NCI-H1092 (cell line): ENCODE measurements at places on chromosomes 11 and 22.
A peak's percentile ranks its signal among the peaks of the same experiment; 100 is the strongest.

- no peak for DNase-seq
These were observed 132.1 kb upstream of the LDLRAD3 start for GRCh38 chr11:35811783-35812182.

DNA sequence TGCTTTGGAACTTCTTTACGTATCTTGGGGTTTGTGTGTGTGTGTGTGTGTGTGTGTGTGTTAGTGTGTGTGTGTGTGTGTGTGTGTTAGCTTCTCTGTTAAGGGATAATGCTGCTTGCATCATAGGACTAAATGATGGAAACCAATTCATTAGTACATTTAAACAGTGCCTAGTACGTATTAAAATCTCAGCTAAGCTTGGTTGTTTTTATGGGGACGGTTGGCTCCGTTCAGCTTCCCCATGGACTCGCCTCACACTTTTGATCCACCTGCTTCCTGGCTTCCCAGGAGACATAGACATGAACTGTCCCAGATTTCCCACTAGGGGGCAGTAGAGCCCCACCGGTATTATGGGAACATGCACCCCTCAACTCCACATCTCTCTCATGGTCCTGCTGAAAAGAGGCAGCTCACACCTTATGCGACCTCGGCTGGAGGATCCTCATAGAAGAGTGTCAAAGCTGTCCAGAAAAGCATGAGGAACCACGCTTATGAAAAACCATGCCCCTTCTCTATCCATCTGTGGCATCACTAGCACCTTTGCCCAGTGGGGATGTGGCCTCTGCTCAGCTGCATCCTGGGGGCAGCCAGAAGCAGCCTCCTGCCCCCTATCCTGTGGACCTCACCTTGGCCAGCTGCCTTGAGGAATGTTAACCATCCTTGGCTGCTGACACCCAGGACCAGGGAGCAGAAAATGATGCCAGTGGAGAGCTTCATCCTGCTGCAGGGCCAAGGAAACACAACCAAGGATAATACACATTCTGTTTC, 9.7 kb upstream of the SAAL1 start:
- peak; percentile 55 for DNase-seq

- no peak for DNase-seq
These were observed 16.4 kb upstream of the CCDC34 start for GRCh38 chr11:27379449-27379848.

GRCh38 chr11:44383246-44383645, 73.3 kb upstream of the ALX4 start:
- no peak for DNase-seq

DNA sequence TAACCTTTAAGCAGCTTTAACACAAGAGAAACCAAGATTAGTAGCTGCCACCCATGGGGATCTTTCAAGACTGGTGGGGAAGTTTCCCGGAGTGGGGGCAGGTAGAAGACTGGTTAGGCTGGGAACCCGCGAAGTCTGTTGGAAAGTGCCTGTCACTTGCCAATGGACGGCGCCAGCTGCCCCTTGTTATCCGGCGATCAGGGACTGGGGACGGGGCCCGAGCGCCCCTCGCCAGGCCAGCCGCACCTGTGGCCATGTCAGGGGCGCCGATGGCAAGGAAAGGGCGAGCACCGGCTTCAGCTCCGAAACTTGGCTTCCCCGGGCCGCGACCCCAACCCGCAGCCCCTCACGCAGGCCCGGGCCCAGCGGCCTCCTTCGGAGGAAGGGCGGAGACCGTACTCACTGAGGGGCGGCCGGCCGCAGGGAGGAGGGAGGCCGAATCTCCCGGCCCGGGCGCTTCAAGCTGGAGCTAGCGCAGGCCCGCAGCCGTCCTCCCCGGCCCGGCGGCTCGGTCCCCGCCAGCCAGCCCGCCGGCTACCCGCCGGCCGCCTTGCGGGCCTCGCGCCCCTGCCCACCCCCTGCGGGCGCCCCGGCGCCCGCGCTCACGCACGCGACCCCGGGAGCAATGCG, 539 bp downstream of the EIF4ENIF1 start:
- peak; percentile 4 for DNase-seq

DNA sequence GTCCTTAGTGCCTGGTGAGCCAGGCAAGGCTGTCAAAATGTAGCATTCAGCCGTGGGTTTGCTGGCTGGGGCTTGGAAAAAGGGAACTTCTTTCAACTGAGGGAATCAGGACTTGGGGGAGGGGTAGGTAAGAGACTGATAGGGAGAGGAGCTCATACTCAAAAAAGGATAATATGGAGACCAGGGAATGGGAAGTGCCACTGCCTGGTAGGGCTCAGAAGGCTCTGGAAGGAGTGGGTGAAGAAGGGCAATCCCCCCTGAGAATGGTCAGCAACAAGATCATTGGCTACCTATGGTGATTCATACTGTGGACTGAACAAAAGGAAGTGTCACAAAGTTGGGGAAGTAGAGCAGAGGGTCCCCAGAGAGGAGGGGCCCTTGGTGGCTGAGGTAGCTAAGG, 1.9 kb downstream of the CNGA4 start:
- DNase-seq: no peak

DNA sequence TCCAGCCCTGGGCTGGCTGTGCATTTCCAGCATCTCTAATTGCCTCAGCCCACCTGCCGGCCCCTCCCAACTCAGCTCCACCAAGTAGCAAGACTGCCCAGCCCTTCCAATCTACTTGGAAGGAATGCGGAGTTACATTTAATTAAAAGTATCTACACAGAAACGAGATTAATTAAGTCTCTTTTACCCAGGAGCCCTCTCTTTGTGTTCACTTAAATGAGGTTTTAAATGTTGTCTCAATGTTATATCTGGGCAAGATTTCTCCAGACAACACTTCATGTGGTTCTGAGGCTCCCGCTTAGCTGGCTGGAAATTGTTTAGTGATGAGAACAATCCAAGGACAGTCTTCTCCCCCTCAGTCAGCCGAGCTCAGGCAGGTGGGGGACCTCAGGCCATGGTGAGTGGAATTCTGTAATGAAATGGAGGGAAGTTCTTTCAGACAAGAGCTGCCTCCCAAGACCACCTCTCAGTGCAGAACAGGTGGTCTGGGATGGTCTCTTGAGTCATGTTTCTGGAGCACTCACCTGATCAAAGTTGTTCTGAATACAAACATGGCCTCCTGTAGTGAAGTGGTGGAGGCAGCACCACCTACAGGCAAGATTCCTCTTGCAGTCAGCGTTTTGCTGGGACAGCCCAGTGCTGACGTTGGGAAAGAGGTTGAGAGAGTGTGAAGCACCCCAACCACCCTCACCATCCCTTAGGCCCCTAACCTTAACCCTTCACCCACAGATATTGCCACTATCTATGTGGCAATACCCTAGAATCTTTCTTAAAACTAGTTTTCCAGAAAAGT, 371.6 kb downstream of the CADM1 start:
- DNase-seq: no peak

GRCh38 chr11:128903248-128904061, 12.3 kb downstream of the KCNJ5 start:
- no peak for DNase-seq

- no peak for DNase-seq
These were observed 6.0 kb downstream of the CSNK1E start for GRCh38 chr22:38311323-38311620.

- no peak for DNase-seq
These were observed 21.9 kb downstream of the HTR3B start for GRCh38 chr11:113926273-113927197.

- no peak for DNase-seq
These were observed 43.1 kb downstream of the TYR start for GRCh38 chr11:89220684-89221339.

DNA sequence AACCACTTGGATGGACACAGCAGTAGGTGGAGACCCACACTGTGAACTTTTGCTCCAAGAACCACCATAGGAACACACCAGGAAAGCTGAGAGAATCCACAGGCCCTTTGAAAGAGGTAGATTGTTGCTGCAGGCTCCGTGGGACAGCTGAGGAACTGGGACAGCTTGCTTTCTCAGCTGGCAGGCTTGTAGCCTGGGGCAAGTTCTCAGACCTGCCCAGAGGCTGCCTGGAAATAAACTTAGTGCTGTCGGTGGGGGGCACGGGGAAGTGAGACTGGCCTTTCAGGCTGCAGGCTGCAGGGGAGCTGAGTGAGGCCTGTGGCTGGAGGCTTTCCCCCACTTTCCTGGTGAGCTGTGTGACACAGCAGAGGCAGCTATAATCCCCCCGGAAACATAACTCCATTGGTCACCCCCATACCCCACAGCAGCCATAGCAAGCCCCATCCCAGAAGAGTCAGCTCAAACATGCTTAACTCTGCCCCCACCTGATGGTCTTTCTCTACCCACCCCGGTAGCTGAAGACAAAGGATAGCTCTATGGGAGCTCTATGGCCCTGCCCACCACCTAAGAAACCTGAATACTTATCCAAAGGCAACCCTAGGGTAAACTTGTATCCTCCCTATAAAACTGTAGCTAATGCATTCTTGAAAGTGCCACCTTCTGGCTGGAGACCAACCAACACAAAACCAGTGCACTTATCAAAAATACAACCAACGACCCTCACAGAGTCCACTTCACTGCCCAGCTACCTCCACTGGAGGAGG, 21.4 kb upstream of the ACRV1 start:
- no peak for DNase-seq

DNA sequence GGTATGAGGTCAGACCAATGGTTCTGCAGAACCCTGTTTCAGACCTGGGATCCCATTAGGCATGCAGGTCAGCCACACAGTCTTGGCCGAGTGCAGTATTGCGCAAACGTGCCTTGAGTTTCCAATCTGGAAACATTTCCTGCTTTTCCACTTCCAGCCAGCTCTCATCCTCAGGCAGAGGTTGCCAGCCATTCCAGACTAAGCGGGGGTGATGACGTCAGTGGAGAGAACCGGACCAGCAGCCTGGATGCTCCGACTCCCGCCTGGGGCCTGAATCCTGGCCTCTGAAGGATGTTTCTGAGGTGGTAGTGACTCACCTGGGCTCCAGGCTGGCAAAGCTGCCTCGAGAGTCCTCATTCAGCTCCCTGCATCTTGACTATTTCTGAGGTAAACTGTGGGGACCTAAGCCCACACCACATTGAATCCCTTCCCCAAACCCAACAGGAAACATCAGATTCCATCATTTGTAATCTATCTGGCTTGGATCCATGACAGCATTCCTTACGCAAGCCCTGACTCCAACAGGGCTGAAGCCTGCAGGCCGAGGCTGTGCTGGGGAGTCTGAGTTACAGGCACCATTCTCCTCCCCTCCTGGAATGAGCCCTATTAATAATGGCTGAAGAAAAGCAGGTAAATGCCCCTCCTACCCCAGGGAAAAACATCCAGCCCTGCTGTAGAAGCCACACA, 83.0 kb downstream of the ABTB2 start:
- DNase-seq: no peak

DNA sequence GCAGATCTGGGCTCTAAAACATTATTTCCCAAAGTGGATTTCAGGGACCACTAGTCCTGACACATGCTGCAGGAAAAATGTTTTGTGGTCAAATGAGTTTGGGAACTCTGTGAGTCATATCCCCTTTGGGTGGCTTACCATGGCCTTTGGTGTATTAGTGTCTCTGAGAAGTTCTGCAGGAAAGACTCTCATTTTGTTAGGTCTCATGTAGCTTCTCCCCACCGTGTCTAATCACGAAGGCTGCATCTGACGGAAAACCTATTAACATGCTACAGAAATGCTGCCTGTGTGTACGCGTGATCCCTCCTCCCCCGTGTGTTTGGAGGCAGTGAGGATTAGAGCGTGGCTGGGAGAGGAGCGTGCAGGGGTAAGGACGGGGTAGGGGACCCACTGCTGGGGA, 191.7 kb downstream of the ST3GAL4 start:
- DNase-seq: no peak

DNA sequence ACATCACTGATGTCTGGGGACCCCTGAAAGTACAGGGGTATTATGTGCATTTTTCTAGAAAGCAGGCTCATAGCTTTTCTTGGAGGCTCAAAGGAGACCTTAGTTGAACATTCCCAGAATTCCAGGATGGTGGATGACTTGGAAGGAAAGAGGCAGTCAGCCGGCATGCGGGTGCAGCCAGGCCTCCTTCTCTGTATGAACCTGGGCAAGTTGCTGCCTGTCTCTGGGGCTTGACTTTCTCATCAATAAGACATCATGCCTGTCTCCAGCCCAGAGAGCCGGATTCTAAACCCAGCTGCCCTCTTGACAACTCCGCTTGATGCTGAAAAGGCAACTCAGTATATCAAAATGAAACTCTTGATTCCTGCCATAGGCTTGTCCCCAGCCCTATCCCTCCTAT, 12.6 kb downstream of the MS4A15 start:
- no peak for DNase-seq

DNA sequence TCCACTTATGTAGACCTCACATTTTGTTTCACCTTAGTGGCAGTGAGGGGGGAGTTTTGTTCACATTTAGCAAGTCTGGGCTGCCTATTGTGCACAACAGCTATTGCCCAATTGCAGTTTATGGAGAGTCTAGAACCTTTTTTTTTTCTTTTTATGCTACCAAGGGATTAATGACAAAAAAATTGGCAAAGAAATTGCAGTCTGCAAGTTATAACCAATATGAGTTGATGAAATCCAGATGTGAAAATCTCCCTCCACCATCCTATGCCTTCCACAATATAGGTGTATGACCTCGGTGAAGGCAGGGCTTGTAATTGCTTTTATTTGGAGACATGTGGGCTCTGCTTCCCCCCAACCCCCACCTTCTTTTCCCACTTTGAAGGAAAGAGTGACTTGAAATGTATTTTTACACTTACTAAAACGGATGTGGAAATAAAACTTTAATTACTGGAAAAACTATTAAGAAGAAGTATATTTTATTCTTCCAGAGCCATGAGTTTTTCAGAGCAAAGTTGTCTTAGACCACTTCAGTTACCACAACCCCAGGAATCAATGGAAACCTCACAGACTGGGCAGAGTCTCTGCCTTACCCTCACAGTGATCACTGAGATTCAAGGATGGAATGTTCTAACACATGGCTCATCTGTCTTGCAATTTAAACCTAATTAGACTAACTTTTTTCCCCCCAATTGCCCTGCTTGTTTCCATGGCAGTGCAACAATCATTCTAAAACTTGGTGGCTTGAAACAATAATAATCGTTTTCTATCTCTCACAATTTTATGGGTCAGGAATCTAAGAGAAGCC, 120.8 kb upstream of the SLC5A12 start:
- no peak for DNase-seq

DNA sequence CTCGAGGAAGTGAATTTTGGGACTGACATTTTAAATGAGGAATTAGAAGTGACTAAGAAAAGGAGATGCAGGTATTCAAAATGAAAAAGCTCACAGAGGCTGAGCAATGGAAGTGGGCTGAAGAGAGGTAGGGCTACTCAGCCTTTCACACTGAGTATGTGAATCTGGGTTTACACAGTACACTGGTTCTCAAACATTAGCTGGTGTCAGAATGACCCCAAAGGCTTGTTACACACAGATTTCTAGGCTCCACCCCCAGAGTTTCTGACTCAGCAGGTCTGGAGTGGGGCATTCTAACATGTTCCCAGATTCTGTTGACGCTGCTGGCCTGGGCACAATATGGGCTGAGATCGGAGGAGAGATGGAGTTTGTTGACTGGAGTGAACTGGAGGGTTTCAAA, 32.8 kb downstream of the CADM1 start:
- no peak for DNase-seq
